ENCODE measurements at places on chromosomes 7 and 10.

GRCh38 chr10:122056431-122057094 lies 67.6 kb downstream of the TACC2 start:
- no peak for DNase-seq

DNA sequence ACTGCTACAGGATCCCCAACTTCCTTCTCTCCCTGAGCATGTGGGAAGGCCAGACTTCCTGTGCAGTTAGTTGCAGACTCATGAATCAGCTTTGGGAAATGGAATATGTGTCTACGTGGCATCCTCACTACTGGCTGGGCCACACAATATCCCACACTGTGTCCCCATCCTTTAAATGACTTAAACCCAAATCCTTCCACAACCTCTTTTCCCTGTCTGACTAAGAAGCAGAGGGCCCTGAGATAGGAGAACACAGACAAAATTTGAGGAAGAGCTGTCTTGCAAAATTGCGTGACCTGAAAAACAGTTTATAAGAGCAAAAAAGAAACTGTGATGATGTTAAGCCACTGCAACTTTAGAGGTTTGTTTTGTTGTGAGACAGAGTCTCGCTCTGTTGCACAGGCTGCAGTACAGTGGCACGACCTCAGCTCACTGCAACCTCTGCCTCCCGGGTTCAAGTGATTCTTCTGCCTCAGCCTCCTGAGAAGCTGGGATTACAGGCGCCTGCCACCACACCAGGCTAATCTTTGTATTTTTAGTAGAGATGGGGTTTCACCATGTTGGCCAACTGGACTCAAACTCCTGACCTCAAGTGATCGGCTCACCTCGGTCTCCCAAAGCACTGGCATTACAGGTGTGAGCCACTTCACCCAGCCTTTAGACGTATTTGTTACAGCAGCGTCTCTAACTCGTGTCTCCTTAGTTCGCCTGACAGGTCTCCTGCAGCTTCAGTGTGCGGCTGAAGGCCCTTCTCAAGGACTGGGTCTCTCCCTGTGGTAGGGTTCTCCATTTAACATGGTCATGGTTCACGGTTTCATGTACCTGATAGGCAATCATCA lies 46.9 kb upstream of the SFMBT2 start:
- no peak for DNase-seq

GRCh38 chr7:35032166-35032565 lies 5.1 kb downstream of the DPY19L1 start:
- DNase-seq: no peak

GRCh38 chr7:47702080-47702479 lies 120.2 kb upstream of the TNS3 start:
- no peak for DNase-seq

GRCh38 chr7:139763330-139763729 lies 14.5 kb downstream of the HIPK2 start:
- DNase-seq: no peak

DNA sequence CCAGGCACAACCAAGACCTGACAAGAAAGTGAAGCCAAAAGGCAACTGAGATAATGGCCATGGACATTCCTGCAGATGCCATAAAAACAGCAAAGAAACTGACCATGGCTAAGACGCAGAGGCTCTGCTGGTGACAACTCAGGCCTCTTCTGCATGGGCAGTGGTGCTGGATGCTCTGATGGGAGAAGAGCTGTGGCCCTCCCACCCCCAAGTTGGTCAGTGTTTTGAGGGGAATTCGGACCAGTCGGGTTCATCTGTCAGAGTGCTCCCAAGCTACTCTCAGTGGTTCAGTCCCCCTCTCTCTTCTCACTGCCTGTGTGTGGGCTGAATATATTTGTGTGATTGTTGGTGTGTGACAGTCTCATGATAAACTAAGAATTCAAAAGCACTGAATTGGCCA lies 79.0 kb upstream of the GPR26 start:
- no peak for DNase-seq

DNA sequence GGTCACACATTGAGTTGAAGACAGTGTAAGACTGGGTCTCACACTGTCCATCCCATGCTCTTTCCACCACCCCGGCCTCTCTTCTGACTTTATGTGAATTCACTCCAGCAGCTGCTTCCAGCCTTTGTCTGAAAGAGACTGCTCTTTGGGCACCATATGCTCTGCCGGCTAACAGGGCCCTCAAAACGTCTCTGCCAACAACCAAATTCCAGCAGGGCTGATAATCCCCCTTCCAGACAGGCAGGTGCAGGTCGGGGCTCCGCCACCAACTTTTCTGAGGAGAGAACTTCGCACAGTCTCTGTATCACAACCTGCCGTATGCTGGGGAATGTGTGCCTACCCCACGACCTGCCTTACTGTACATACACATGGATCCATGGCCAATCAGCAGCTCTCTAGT lies 64.3 kb downstream of the PLXNA4 start:
- no peak for DNase-seq

DNA sequence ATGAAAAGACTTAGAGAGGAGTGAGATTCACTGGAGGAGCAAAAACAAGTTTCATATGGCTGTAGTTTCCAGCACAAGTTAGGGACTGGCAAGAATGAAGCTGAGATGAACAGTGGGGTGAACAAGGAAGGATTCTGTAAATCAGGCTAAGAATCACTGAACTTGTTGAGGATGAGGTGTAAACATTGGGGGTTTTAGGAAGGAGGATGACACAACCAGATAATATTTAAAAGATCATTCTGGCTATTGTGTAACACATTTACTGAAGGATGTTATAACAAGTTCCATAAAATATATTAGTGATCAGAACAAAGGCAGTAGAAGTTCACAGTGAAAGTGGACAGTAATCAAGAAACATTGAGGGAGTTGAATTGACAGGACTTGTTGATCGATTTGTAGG lies 68.9 kb downstream of the CD36 start:
- no peak for DNase-seq

GRCh38 chr7:101588131-101588935 lies 40.8 kb downstream of the MYL10 start:
- DNase-seq: no peak

Measured in activated CD4-positive, alpha-beta T cell treated with anti-CD3 and anti-CD28 coated beads, Interleukin-10, Interleukin-2, amounts not matched to agents 100 ng/mL and 50 ng/mL, durations not matched to agents 16 hours and 8 hours (primary cell).